Mesothelial cell of epicardium (in vitro differentiated cells): ENCODE measurements at places on chromosomes 11 and 22. TPM values are rescaled to one million over a fixed set of nuclear protein-coding genes. Genes with fewer than 3 reads are reported as not detected.
A peak's percentile ranks its signal among the peaks of the same experiment; 100 is the strongest.

- no peak for DNase-seq
- H3K27ac ChIP-seq: no peak overlapping the region
- H3K4me1 ChIP-seq: peaks cover 40% of the 10 kb centered on the region
- no peaks in the 10 kb centered on the region for H3K36me3 ChIP-seq
- H3K27me3 ChIP-seq: no peaks in the 10 kb centered on the region
- no peak overlapping the region for H3K4me3 ChIP-seq
Measured at GRCh38 chr11:47192111-47192510, 5.9 kb upstream of the PACSIN3 start.

GRCh38 chr22:30591191-30591587, 521 bp downstream of the PES1 start:
- H3K36me3 ChIP-seq: peaks cover 10% of the 10 kb centered on the region
- no peak for DNase-seq
- H3K4me1 ChIP-seq: peaks cover 2% of the 10 kb centered on the region
- H3K27me3 ChIP-seq: peaks cover 22% of the 10 kb centered on the region
- no peak overlapping the region for H3K4me3 ChIP-seq

- H3K4me3 ChIP-seq: no peak overlapping the region
- no peak overlapping the region for H3K27ac ChIP-seq
- H3K27me3 ChIP-seq: peaks cover 52% of the 10 kb centered on the region
- no peaks in the 10 kb centered on the region for H3K36me3 ChIP-seq
- DNase-seq: no peak
Measured at GRCh38 chr11:132342408-132342807, 972.0 kb downstream of the NTM start.

DNA sequence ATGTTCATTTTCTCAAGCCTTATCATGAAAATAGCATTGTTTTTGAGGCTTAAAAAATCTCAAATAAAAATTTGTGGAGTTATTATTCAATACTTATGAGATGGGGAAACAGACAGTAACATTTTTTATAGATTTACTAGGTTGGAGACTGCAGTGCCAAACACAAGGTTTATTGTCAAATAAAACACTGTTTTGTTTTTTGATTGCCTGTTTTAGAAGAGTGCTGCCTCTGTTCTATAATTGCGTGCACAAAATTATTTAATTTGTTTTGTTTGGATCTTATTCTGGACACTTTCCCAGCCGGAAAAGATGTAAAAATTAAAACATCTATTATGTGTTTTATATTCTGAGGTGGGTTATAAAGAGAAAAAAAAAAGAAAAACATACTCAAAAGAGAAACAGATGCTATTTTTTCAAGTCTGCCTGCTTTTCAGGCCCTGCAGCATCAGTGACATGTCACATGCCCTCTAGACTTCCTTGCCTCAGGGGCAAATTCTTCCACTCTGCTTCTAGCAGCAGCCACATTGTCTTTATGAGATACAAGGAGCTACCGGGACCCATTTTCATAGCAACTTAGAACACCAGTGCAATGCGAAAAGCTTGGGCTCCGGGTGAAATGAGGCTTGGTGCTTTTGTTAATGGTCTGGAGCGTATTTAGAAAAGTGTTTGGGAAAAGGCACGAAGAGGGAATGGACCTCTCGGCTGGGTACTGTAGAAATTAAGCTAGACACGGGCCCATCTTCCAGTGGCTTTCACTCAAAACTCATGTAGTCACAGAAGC, 77.5 kb downstream of the EFCAB6 start:
- no peak for DNase-seq
- no peak overlapping the region for H3K27ac ChIP-seq
- peaks cover 1% of the 10 kb centered on the region for H3K4me1 ChIP-seq
- peaks cover 20% of the 10 kb centered on the region for H3K27me3 ChIP-seq

- no peaks in the 10 kb centered on the region for H3K27me3 ChIP-seq
- H3K4me1 ChIP-seq: peaks cover 14% of the 10 kb centered on the region
- H3K36me3 ChIP-seq: peaks cover 11% of the 10 kb centered on the region
- peak overlapping the region; percentile 91 for H3K27ac ChIP-seq
- no peak overlapping the region for H3K4me3 ChIP-seq
Measured at GRCh38 chr11:116888884-116889549, 51.6 kb upstream of the APOA1 start.

The PICALM gene
- 149 to 154 TPM (median 150 TPM) in 3 replicates for total RNA-seq

The C11orf87 gene
- total RNA-seq: 0.80 to 0.88 TPM (median 0.86 TPM) in 3 replicates
